Non-pigmented ciliary epithelial cell (primary cell): ENCODE measurements at places on chromosomes 6 and 20.

DNA sequence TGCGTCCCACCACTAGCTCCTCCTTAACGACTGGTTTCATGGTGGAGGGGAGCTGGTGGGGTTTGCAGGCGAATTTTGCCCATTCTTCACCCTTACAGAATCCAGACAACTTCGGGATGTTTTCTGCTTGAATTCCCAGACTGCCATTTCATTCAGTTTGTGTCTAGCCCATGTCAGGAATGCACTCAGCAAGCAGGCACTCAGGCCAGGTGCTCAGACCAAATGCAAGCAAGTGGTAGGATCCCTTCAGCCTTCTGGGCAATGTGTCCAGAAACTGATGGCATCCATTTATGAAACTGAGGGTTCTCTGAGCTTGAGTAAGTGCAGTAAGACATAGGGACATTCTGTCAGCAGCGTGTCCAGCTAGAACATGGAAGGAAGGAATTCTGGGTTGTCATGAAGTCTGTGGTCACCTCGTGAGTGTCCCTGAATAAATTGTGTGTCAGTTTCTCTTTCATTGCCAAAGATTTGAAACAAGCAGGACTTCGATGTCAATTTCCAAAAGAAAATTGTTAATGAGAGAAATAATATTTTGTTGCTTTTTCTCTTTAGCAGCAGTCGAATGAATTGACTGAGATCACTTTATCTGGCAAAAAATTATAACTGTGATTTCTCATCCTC lies 21.8 kb upstream of the DACT2 start:
- DNase-seq = no peak

GRCh38 chr20:53413186-53413631 lies 180.4 kb downstream of the ZNF217 start:
- no peak for DNase-seq

- no peak for DNase-seq
These were observed 79.2 kb downstream of the CHD6 start for GRCh38 chr20:41538810-41539596.

DNA sequence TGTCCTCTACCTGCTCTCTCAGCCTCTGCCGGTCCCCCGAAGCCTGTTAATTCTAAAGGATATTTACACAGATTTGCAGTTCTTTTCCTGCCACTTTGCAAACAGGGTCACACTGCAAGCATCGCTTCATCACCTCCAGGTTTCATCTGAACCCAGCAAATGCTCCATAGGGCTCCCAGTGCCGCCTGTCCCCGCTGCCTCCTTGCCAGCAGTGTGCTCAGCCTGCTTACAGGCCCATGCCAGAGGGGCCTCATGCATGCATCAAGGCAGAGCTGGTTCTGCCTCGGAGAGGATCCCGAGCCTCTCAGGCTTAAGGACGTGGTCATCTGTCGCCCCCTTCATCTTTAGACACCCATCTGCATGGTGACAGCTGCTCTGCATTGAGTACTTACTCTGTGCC lies 10.5 kb downstream of the SIRPA start:
- DNase-seq = no peak
